ENCODE measurements at places on chromosomes 6 and 20. TPM values are rescaled to one million over a fixed set of nuclear protein-coding genes. Genes with fewer than 3 reads are reported as not detected.

Gene IL17A
- total RNA-seq, result not detected

Gene RSPO3
- total RNA-seq, result not detected

- DNase-seq, result no peak
- no peaks in the 10 kb centered on the region for H3K27me3 ChIP-seq
- peaks cover 7% of the 10 kb centered on the region for H3K4me1 ChIP-seq
- H3K4me3 ChIP-seq, result no peak overlapping the region
- peaks cover 56% of the 10 kb centered on the region for H3K36me3 ChIP-seq
- no peak overlapping the region for H3K27ac ChIP-seq
Measured at GRCh38 chr20:35555951-35556645, 14.2 kb downstream of the ERGIC3 start.

Gene CGA
- not detected for total RNA-seq

DNA sequence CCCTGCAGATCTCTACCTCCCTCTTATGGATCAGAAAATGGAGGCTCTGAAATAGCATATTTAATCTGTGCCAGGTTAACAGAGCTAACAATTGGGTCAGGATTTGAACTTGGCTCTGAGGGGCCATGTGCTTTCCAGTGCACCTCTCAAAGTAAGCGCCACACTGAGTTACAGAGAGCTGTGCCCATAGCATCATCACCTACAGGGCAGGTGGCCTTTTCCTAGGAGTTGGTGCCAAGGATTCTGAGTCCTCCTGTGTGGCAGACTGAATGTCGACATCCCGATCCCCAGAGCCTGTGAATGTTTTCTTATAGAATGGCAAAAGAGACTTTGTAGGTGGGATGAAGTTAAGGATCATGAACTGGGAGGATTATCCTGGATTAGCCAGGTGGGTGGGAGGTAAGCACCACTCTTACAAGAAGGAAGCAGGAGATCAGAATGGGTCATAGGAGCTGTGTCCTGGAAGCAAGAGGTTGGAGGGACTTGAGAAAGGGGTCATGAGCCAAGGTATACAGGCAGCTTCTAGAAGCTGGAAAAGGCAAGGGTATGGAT, 68.0 kb upstream of the TBC1D7 start:
- H3K36me3 ChIP-seq, result no peaks in the 10 kb centered on the region
- H3K27ac ChIP-seq, result no peak overlapping the region
- no peak overlapping the region for H3K4me3 ChIP-seq
- H3K27me3 ChIP-seq, result no peaks in the 10 kb centered on the region
- no peak for DNase-seq
- H3K4me1 ChIP-seq, result peaks cover 8% of the 10 kb centered on the region

GRCh38 chr20:3782597-3782996, 1.3 kb upstream of the SPEF1 start:
- H3K36me3 ChIP-seq, result peaks cover 40% of the 10 kb centered on the region
- peaks cover 11% of the 10 kb centered on the region for H3K27me3 ChIP-seq
- DNase-seq, result no peak

Gene ZNF343
- 6.9 TPM for total RNA-seq

Gene CTAGE9
- total RNA-seq, result not detected

Gene RAET1G
- 0.16 TPM for total RNA-seq

- DNase-seq, result no peak
- peaks cover 63% of the 10 kb centered on the region for H3K4me1 ChIP-seq
- H3K27ac ChIP-seq, result peak overlapping the region; percentile 69
- H3K36me3 ChIP-seq, result no peaks in the 10 kb centered on the region
- no peak overlapping the region for H3K4me3 ChIP-seq
- no peaks in the 10 kb centered on the region for H3K27me3 ChIP-seq
Measured at GRCh38 chr20:10511170-10511508, 76.0 kb downstream of the SLX4IP start.

- H3K36me3 ChIP-seq, result no peaks in the 10 kb centered on the region
- H3K27ac ChIP-seq, result no peak overlapping the region
- no peak for DNase-seq
- H3K27me3 ChIP-seq, result no peaks in the 10 kb centered on the region
Measured at GRCh38 chr6:88588938-88589337, 374.5 kb downstream of the RNGTT start.

Gene ULBP1
- 0.03 TPM for total RNA-seq

- H3K27ac ChIP-seq, result no peak overlapping the region
- no peaks in the 10 kb centered on the region for H3K27me3 ChIP-seq
- no peak for DNase-seq
- H3K36me3 ChIP-seq, result no peaks in the 10 kb centered on the region
Measured at GRCh38 chr6:56259234-56260077, 12.1 kb upstream of the COL21A1 start.

DNA sequence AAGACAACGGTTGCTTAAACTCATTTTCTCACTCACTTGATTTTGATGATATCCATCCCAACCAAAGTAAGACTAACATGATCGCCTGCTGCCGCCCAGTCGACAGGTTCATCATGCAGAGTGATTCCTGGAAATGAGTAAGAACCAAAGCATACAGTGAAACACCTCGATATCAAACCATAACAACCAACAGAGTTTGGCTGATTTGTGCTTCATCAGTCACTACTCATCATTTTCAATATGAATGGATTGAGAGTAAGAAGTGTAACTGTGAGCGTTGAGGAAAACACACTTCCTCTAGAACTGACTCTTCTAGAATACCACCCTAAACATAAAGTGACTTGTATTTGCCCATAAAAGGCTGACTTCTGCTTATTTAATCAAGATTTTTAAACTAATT, 29.2 kb upstream of the ALDH8A1 start:
- H3K36me3 ChIP-seq, result peaks cover 57% of the 10 kb centered on the region
- no peak overlapping the region for H3K27ac ChIP-seq
- no peak for DNase-seq
- H3K4me3 ChIP-seq, result no peak overlapping the region

Gene KHDC1L
- not detected for total RNA-seq

Gene ZBTB12
- total RNA-seq, result 0.53 TPM

GRCh38 chr20:46251211-46251673, 57.1 kb downstream of the CDH22 start:
- H3K27me3 ChIP-seq, result peaks cover 85% of the 10 kb centered on the region
- no peak overlapping the region for H3K4me3 ChIP-seq
- no peaks in the 10 kb centered on the region for H3K36me3 ChIP-seq

All from SJSA1 (cell line).